ENCODE measurements at places on chromosomes 2 and 18.

GRCh38 chr2:183993052-183993451 is 605.3 kb upstream of the ZNF804A start:
- no peak for DNase-seq

DNA sequence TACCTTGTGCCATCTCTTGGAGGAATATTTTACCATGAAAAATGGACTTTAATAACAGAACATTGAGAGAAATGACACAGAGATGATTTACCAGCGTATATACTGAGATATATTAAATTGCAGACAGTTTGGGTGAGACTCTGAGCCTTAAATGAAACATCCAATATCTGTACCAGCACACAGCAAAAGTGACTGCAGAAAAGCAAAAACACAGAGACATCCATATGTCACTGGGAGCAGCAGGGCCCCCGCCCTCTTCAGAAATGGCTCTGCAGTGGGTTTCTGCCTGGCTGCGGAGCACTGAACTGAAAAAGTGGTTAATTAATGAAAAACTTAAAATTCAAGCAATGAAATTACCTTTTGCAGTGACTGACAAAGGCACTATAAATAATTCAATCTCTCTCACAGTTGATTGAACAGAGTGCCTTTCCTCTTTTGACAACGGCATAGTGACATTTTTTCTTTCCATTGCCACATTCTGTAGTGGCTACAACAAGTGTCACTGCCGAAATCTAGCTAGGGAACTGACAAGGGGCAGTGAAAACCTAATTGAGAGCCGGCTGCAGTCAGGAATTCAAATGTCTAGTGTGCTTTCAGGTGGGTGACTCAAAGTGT is 353.4 kb downstream of the ALK start:
- DNase-seq = no peak

- no peak for DNase-seq
Measured at GRCh38 chr2:160388464-160389263, 104.9 kb downstream of the RBMS1 start.

DNA sequence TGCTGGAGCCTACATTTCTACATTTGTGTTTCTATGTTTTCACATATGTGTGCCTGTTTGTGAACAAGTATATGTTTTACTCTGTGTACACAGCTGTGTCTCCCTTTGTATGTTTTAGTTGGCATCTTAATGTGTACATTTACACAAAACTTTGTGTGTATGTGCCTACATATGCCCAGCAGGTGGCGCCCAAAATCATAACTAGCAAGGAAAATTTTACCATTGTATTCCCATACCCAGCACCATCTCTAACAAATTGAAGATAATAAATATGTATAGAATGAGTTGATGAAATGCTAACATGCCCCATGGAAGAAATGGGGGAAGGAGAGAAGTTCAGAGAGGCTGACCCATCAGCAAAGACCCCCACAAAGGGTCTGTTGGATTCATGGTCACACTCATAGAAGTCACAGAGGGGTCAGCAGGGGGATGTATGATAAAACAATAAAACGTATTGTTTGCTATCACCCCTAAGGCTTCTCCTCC is 48.1 kb downstream of the PKDCC start:
- no peak for DNase-seq

DNA sequence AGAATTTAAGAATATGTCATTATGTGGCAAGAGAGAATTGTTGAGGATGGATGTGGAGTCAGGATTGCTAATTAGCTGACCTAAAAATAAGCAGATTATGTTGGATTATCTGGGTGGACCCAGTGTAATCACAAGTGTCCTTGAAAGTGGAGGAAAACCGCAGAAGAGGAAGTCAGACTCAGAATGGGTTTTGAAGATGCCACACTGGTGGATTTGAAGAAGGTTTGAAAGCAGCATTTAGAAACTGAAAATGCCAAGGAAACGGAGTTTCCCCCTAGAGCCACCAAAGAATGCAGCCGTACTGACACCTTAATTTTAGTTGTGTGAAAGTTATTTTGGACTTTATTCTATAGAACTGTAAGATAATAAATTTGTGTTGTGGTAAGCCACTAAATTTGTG is 41.6 kb upstream of the DPP10 start:
- no peak for DNase-seq

DNA sequence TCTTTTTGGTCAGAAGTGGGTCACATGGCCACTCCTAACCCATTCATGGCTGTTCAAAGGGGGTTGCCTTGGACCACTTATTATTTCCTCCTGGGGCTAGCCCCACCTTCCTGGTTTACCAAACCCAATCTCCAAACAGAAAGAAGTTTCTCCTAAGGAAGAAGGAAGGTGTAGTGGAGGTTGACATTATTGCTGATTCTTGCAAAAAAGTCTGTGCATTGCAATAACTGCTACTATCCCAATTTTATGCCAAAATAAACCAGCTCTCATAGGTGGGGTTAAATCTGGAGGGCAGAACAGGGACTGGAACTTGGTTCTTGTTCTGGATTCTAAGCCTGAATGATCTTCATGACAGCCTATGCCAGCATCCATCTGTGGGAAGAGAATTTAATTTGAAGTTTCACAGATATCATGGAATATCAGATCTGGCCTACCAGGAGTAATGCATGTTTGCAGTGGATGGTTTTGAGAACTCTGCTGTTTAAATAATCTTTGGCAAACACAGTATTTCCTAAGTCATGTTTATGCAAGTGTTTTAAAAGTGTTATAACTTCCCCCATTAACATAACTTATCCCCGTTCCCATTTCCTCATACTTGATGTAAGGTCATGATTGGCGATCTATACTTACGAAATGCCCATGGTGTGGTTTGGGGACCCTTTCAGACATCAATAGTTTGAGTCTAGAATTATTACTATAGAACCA is 11.9 kb downstream of the ANXA4 start:
- DNase-seq = no peak

- no peak for DNase-seq
Measured at GRCh38 chr2:155494744-155495143, 796.2 kb downstream of the KCNJ3 start.

- DNase-seq = no peak
Measured at GRCh38 chr2:217958206-217958883, 44.5 kb downstream of the TNS1 start.

DNA sequence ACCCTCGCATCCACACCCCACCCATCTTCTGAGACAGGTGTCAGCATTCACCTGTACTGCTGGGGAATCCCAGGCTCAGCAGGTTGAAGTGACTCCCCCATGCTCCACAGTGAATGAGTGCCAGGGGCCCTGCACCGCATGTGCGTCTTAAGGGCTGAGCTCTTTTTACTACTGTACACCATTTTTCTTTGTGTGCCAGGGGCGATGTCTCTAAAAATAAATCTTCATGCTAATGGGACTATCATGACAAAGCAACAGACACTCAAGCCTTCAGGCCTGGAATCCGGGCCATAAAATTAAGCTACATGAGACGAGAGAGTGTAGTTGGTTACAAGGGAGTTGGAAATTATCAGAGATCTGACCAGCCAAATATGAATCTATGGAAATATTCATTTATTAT is 294.8 kb downstream of the LPIN1 start:
- DNase-seq = no peak

DNA sequence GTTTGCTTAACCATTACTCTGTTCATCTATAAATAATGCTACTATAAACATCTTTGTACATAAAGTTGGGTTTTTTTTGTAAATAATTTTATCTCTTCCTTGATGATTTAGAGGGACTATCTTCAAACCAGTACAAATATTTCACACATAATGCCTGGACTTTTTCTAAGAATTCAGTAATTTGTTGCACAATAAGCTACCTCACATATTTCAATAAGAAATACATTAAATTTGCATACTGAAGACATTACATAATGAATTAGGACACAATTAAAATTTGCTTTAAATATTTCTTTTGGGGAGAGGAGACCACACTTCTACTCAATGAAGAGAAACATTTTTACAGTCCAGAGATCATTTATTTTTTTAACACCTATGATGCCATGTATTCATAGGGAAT is 7.2 kb upstream of the ROCK1 start:
- DNase-seq = no peak

DNA sequence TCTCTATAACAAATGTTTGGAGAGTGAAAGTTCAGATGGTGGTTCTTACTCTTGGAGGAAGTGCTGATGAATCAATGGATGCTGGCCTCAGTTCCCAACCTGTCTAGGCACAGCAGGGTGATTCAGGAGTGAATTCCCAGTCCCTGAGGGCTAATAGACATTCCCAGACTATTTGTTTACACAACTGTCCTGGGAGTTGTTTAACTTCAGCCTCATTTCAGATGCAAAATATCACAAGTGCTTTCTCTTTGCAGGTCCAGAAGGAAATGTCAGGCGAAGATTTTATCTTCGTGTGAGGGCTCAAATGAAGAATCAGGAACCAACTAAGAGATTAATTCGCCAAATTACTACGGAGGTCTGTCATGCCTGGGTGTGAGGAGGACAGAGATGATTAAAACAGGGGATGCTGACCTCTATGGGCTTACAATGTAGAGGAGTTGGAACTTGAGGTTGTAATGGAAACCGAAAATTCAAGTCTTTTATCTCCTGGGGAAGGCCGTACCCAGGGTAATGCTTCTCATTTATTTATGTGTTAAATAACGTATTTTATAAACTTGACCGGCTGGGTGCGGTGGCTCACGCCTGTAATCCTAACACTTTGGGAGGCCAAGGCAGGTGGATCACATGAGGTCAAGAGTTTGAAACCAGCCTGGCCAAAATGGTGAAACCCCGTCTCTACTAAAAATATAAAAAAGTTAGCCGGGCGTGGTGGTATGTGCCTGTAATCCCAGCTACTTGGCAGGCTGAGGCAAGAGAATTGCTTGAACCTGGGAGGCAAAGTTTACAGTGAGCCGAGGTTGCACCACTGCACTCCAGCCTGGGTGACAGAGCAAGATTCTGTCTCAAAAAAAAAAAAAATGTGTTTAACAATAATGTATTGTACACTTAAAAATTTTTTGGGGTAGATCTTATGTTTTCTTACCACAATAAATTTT is 38.7 kb upstream of the SLC1A4 start:
- DNase-seq = no peak

- DNase-seq = no peak
Measured at GRCh38 chr2:121366040-121366439, 81.0 kb upstream of the TFCP2L1 start.

DNA sequence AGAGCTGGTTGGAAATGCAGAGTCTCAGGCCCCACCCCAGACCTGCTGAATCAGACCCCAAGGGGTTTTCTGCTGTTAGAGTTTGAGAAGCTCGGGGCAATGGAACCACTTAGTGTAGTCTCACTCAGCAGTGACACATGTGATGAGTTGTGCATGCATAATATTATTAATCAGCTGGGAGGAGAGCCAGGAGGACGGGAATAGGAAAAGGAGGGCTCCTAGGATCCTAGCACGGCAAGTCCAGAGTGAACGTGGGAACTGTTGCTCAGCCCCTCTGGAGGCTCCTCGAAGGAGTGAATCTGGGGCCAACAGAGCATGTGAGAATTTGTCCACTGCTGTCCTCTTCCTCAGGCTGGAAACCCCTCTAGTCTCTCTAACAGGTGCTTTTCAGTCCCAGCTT is 87.1 kb downstream of the HS1BP3 start:
- no peak for DNase-seq

DNA sequence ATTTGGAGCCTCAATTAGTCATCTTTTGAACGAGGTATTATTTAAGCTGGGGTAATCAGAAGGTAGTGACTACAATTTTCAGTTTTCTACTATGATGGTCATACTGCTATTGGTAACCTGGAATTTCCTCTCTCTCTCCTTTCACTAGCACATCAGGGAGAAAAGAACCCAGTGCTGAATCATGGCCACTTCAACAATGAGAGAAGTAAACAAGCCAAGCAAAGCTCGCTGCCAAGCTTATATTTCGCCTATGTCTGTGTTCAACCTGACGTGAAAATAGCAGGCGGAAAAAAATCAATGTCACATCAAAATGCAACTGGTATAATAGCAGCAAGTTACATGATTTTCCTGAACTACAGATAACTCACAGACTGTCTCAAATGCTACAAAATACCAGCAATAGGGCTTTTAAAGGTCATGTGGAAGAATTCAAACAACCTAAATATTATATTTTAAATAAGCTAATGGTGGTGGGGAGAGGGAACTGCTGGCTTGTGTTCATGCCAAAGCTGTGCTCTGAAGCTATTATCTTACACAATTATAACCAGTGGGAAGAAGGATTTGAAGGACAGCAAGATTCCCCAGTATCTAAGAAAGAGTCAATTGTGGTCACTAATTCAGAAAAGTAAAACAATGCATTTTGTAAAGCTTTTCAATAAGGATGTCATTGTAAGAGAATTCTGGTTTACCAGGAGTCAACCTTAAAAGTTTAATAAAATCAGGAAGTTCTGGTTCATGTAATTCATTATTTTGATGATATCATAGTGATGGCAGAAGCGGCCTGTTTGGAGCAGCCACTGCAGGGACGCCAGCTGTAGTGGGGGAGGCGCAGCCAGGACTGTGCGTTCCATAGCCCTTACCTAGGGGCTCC is 38.0 kb downstream of the RNF152 start:
- no peak for DNase-seq

DNA sequence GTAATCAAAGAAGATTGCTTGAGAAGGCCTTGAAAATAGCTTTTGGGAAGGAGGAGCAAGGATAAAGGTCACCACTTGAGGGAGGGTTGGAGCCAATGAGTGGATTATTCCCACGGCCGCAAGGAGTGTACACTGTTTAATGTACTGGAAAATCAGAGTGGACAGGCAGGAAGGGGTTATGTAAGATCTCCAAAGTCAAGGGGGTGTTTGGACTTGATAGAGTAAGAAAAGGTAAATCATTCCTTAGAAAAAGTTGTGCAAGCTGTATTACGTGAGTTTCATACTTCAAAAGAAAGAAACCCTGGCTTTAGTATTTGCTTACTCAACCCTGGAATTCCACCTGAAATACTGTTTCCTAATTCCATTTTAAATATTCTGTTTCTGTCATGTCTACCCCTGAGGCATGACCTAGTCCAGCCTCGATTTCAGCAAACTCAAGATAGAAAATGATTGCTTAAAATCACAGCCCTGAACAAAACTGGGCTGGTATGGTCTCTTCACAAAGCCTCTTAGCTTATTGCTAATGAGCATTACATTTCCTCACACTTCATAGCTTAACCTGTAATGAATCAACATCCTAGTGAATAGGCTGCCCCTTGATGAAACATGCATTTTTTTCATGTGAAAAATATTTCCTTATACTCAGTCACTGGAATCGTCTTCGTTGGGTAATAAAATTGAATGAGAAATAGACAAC is 1.1 kb downstream of the MREG start:
- DNase-seq = no peak

DNA sequence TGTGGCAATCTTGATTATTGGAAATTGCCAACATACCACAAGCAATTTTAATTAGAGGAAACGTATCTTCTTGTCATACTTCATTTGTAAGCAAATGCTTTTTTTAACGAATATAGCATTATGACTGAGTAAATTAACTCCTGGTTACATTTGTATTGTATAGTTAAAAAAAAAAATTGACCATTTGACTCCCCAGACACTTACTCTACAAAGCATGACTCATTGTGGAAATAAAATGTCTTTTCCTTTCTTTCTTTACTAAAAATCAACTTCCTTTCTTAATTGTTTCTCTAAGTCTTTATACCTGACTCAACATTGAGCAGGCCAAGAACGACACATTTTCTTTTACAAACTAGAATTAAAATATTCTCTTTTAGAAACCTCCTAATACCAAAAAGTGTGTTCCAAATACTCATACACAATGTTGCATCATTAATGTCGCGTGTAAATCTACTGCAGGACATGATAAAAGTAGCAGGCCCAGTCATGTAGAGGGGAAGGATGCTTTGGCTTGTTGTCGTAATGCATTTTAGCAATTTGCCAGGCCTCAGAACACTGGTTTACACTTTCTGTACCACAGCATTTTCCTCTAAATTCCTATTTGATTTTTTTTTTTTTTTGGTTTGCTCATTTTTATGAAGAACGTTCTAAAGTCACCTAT is 349.6 kb upstream of the KCNH7 start:
- no peak for DNase-seq
